ENCODE measurements at places on chromosomes 12 and 14.

GRCh38 chr12:100899301-100899700, 104.7 kb downstream of the ANO4 start:
- no peak for DNase-seq

DNA sequence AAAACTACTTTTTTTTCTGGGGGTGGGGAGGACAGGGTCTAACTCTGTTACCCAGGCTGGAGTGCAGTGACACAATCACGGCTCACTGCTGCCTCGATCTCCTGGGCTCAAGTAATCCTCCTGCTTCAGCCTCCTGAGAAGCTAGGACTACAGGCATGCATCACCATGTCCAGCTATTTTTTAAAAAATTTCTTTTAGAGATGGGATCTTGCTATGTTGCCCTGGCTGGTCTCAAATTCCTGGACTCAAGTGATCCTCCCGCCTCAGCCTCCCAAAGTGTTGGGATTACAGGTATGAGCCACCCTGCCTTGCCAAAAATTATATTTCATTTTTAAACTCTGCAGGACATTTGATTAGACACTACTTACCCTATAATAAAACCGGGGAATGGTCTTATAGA, 5.5 kb downstream of the PPP2R3C start:
- DNase-seq: no peak

DNA sequence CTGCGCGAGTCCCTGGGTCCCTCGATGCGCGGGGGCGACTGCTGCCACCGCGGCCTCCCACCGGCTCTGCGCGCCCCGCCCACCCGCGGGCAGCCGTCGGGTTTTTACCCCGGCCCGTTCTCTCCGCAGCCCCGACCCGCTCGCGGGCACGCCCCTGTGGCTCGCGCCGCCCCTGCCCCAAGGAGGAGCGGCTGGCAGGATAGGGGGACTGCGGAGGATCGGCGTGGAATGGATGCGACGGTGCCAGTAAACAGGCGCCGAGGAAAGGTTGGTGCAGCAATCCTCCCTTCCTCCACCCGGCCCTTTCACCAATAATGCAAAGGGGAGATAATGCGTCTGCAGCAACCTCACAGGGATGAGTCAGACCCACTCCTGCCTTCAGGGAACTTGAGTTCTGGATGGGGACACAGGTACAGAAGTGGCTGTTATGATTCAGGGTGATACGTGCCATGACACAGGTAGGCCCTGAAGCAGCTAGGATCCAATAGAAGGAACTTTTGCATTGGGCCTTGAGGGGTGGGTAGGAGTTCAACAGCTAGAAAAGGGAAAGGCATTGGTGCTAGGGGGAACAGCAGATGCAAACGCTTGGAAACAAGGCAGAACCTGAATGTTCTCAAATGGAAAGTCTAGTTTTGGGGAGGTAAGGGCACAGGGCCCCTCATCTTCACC, 554 bp upstream of the DEGS2 start:
- DNase-seq: no peak

DNA sequence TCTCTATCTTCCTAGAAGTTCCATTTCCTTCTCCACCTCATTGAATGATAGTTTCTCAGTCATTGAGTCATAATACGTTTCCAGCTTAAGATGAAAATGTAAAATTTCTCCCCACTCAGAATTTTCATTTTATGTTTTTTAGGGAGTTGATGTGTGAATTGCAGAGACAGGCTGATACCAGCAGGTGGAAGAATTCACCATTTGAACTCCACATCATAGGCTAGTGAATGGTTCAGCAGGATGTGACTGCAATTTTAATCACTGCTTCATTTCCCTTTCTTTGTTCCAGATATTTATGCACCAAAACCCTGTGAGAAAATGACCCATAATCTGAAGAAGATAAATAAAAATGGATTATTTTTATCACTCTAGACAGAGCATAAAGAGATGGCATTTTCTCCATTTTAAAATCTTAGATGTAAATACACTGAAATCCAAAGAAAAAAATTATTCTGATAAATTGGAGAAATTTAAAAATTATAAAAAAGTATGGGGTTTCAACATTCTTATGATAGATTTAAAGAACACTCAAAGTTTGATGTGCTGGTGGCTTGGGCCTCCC, 10.6 kb upstream of the PYGL start:
- peak; percentile 35 for DNase-seq

DNA sequence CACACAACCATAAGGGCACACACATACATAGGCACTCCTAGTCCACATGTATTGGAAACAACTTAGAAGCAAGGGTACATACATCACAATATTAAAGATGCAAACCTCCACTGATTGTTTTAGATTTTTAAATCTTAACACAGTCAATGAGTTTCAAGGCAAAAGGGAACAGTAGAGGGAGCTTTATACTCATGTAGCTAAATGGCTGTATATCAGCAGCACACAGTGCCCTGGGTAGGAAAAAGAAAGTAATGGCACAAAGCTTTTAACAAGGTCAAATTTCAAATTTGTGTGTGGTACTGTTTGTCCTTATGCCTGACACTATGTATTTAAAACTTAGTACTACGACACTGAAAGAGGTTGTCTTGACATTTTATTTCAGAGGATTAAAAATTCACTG, 262.0 kb downstream of the MED13L start:
- no peak for DNase-seq

All from NCI-H2171 (cell line).